Stomach (tissue), 19 donors: ENCODE measurements at places on chromosomes 13 and 19. TPM values are rescaled to one million over a fixed set of nuclear protein-coding genes. Genes with fewer than 3 reads are reported as not detected.

PTH2 gene
- not detected for total RNA-seq

ADAMTSL5 gene
- 1.7 TPM for total RNA-seq

KLF1 gene
- not detected for total RNA-seq

HIPK4 gene
- total RNA-seq, result not detected
